ENCODE measurements at places on chromosomes 7 and 10.

- DNase-seq, result no peak
Measured at GRCh38 chr10:78658645-78659597, 409.8 kb upstream of the ZMIZ1 start.

- no peak for DNase-seq
Measured at GRCh38 chr10:60663850-60664249, 114.4 kb upstream of the CDK1 start.

- DNase-seq, result peak; percentile 3
Measured at GRCh38 chr10:115572740-115573455, 479.7 kb downstream of the ATRNL1 start.

- no peak for DNase-seq
Measured at GRCh38 chr7:91915401-91916050, 25.1 kb upstream of the AKAP9 start.

GRCh38 chr10:6407034-6407721 is 172.9 kb downstream of the PRKCQ start:
- DNase-seq, result no peak

All from NT2/D1 (cell line).